Upper lobe of left lung (tissue), 6 donors: ENCODE measurements at places on chromosomes 2 and 18.

- DNase-seq, result no peak
- no peaks in the 10 kb centered on the region for H3K36me3 ChIP-seq
- H3K4me3 ChIP-seq, result no peak overlapping the region
- no peaks in the 10 kb centered on the region for H3K4me1 ChIP-seq
- H3K27me3 ChIP-seq, result no peaks in the 10 kb centered on the region
These were observed 68.8 kb downstream of the UNC80 start for GRCh38 chr2:209840434-209840833.

DNA sequence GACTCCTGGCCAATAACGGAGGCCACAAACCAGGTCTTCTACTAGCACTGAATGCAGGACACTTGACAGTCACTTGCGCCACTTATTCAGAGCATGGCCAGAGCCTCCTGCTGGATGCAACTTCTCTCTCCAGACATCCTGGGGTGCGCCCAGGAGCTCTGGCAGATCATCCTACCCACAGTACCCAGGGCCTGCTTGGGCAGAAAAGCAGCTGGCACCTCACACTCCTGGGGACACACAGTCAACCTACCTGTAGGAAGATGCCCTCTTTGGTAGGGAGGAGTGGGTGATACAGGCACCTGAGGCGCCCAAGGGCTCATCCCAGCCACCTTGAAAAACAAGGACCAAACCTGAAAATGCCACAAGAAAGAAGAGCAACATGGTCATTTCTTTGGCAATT, 13.3 kb downstream of the GALNT14 start:
- DNase-seq, result no peak
- no peak overlapping the region for H3K27ac ChIP-seq
- no peaks in the 10 kb centered on the region for H3K4me1 ChIP-seq

GRCh38 chr2:240986787-240987411, 11.5 kb upstream of the SNED1 start:
- peak; percentile 84 for DNase-seq
- H3K27ac ChIP-seq, result no peak overlapping the region
- no peaks in the 10 kb centered on the region for H3K27me3 ChIP-seq
- H3K4me1 ChIP-seq, result peaks cover 43% of the 10 kb centered on the region
- no peaks in the 10 kb centered on the region for H3K36me3 ChIP-seq

GRCh38 chr2:16114070-16114469, 173.7 kb downstream of the MYCN start:
- H3K4me3 ChIP-seq, result no peak overlapping the region
- H3K27ac ChIP-seq, result no peak overlapping the region
- no peaks in the 10 kb centered on the region for H3K4me1 ChIP-seq
- H3K27me3 ChIP-seq, result no peaks in the 10 kb centered on the region

DNA sequence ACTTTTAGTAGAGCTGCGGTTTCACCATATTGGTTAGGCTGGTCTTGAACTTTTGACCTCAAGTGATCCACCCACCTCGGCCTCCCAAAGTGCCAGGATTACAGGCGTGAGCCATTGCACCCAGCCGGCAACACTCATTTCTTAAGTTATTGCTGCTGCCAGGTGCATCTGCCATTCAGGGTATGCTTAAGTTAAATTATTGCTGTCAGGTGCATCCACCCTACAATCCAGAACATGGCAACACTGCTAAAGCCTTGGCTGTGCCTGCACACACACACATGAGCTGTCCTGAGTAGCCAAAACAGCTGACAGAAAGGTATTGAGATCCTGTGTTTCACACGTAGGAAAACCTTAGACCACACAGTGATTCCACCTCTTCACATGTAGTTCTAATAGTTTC, 148.2 kb downstream of the FAM161A start:
- no peaks in the 10 kb centered on the region for H3K4me1 ChIP-seq
- no peaks in the 10 kb centered on the region for H3K27me3 ChIP-seq
- no peak for DNase-seq
- no peak overlapping the region for H3K4me3 ChIP-seq
- no peaks in the 10 kb centered on the region for H3K36me3 ChIP-seq

GRCh38 chr2:106172649-106173048, 21.5 kb downstream of the UXS1 start:
- H3K4me3 ChIP-seq, result no peak overlapping the region
- no peak overlapping the region for H3K27ac ChIP-seq
- H3K4me1 ChIP-seq, result no peaks in the 10 kb centered on the region
- DNase-seq, result no peak
- H3K27me3 ChIP-seq, result no peaks in the 10 kb centered on the region
